ENCODE measurements at places on chromosomes 2 and 18. TPM values are rescaled to one million over a fixed set of nuclear protein-coding genes. Genes with fewer than 3 reads are reported as not detected.
A peak's percentile ranks its signal among the peaks of the same experiment; 100 is the strongest.

DNA sequence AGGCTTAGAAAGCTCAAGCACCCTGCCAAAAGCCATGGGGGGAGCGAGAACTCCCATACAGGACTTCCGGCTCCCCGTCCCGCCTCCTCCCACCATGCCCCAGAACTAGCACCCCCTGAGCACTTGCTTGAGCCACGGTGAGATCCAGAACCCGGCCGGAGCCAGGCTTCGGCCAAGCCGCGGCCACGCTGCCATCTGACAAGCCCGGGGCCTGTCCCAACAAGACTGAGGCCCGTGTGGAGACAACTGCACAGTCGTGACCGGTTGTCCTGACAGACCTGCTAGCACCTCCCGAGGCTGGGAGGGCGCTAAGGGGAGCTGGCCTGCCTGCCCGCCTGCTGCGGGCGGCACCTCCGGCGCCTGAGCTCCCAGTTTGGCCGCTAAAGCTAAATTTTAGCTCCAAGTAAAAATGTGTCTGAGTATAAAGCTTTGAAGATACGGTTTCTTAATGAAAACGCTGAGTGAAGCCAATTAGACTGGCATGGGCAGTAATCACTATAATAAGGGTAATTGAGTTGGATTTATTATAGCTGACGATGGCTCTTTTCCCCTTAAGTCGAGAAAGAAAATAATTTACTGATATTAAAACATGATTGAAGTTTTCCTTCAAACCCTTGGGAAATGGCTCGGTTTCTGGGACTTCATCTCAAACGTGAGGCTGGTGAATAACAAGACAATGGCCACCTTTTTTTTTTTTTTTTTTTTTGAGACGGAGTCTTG, 78.3 kb upstream of the ODC1 start:
- no peaks in the 10 kb centered on the region for H3K36me3 ChIP-seq
- no peaks in the 10 kb centered on the region for H3K4me1 ChIP-seq
- H3K27me3 ChIP-seq, result no peaks in the 10 kb centered on the region
- no peak overlapping the region for H3K4me3 ChIP-seq

DNA sequence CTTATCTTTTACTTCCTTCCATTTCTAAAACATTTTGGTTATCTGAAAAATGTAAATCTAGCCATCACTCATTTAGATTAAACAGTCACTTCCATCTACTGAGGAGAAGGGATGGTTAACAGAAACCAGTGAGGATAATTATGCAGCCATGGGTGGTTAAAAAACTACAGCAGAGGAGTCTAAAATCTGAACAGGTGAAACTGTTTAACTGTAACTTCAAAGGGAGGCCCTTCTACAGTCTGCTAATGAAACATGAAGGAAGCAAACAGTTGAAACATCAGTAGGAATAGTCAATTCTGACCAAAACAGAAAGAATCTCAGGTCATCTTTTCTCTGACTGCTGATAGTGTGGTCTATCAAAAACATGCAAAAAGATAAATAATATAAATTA, 71.0 kb downstream of the DTNB start:
- no peaks in the 10 kb centered on the region for H3K36me3 ChIP-seq
- H3K4me1 ChIP-seq, result no peaks in the 10 kb centered on the region
- no peaks in the 10 kb centered on the region for H3K27me3 ChIP-seq
- H3K27ac ChIP-seq, result no peak overlapping the region
- no peak overlapping the region for H3K4me3 ChIP-seq

DNA sequence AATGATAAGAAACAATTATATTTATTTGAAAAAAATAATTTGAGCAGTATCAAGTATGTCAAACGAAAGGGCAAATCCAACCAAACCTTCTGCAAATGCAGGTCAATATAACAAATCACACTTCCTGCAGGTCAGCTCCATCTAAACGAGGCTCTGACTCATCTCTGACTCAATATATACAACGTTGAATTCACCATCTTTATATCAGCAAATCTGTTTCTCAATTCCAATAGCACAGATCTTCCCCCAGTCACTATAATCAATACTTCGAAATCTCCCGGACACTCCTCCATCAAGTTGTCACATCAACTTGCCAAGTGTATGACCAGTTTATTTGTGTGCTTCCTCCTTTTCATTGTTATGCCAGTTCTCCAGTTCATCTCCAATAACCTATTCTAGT, 388.9 kb downstream of the ZEB2 start:
- no peaks in the 10 kb centered on the region for H3K27me3 ChIP-seq
- peaks cover 5% of the 10 kb centered on the region for H3K4me1 ChIP-seq
- H3K36me3 ChIP-seq, result no peaks in the 10 kb centered on the region
- H3K27ac ChIP-seq, result no peak overlapping the region
- no peak for DNase-seq
- no peak overlapping the region for H3K4me3 ChIP-seq

GRCh38 chr2:47321411-47322031, 81.4 kb upstream of the MSH2 start:
- no peak for DNase-seq
- no peak overlapping the region for H3K27ac ChIP-seq
- no peaks in the 10 kb centered on the region for H3K27me3 ChIP-seq
- H3K4me3 ChIP-seq, result no peak overlapping the region

DNA sequence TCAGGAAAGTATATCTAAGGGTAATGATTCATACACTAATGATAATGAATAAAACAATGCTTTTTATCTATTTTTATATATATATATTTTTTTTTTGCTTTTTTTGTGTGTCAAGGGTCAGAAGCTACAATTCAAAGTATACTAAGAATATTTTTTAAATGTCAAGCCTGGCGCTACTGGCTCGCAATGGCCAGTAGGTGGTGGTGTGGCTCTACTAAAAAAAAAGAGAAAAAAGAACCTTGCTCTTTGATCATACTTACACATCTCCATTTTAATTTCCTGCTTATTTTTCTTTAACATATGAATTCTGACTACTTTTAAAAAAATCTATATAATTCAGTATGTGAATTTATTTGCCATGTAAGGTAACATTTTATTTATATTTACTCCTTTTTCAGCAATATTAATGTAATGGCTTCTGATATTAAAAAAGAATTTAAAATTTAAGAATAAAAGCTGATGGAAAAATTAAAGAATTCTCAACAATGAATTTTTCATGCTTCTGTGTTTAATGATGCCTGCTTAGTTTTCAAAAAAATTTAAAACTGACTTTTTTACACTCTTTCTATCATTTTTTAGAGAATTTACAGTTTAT, 232.9 kb downstream of the GULP1 start:
- H3K36me3 ChIP-seq, result peaks cover 11% of the 10 kb centered on the region
- DNase-seq, result no peak
- no peak overlapping the region for H3K4me3 ChIP-seq
- no peaks in the 10 kb centered on the region for H3K27me3 ChIP-seq

- no peak overlapping the region for H3K4me3 ChIP-seq
- no peak overlapping the region for H3K27ac ChIP-seq
- no peaks in the 10 kb centered on the region for H3K4me1 ChIP-seq
- no peaks in the 10 kb centered on the region for H3K27me3 ChIP-seq
- H3K36me3 ChIP-seq, result no peaks in the 10 kb centered on the region
Observed at GRCh38 chr2:228352048-228352447, 170.6 kb upstream of the SPHKAP start.

- H3K4me3 ChIP-seq, result no peak overlapping the region
- DNase-seq, result peak; percentile 44
- no peaks in the 10 kb centered on the region for H3K4me1 ChIP-seq
- no peaks in the 10 kb centered on the region for H3K27me3 ChIP-seq
- H3K36me3 ChIP-seq, result no peaks in the 10 kb centered on the region
Observed at GRCh38 chr2:165015052-165015642, 59.8 kb upstream of the SLC38A11 start.

The LYPD6B gene
- total RNA-seq, result 35.7 TPM

The OXER1 gene
- total RNA-seq, result not detected

DNA sequence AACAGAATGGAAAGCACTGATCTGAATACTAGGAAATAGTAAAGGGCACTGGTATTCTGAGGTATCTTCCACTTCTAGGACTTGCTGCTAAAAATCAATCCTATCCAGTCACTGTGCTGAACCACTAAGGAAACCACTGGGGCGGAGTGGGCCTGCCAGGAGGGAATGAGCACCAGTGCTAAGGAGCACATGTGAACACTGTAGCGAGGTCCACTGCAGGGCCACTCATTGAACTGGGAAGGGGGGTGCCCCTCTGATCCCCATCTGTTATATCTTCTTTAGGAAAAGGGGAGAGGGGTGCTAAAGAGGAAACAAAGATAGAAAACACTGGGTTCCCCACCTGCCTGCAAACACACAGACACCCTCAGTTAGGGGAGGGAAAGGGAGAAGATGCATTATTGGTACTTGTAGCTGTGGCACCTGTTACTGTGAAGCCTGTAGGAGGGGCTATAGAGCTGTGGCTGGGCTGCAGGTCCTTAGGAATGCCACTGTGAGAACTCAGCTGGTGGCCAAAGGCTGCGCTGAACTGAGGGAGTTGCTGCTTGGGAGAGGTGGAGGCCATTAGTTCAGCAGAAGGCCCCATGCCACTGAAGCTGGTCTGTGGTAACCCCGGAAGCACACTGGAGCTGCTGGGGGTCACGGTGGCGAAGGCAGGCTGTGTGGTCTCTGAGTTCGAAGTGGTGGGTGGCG, 81.8 kb downstream of the INO80D start:
- no peak for DNase-seq
- no peaks in the 10 kb centered on the region for H3K4me1 ChIP-seq
- no peaks in the 10 kb centered on the region for H3K27me3 ChIP-seq
- H3K27ac ChIP-seq, result no peak overlapping the region
- H3K36me3 ChIP-seq, result peaks cover 37% of the 10 kb centered on the region

The COL6A3 gene
- 160 TPM for total RNA-seq

GRCh38 chr18:58723810-58724602, 52.7 kb downstream of the MALT1 start:
- 0 out of 2 replicates have a peak, but pooled peaks cover 3% of the 10 kb centered on the region for H3K36me3 ChIP-seq
- no peaks in the 10 kb centered on the region for H3K27me3 ChIP-seq
- peaks cover 22% of the 10 kb centered on the region for H3K4me1 ChIP-seq
- DNase-seq, result no peak
- no peak overlapping the region for H3K27ac ChIP-seq

DNA sequence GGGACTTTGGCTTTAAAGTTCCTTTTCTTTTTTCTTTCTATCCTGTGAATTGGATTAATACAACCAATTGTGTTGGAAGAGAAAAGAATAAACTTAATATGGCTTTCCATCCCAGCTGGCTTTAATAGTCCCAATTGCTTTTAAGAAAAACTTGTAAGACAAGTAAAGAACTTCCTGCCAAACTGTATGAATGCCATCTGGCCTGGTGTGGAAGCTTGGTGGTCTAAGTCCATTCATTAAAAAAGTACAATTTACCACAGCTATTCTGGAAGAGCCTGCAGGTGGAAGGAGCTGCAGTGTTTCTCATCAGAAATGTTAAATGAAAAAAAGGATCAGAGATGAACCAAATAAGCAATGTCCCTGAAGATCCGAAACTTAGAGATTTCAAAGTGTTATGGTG, 103.9 kb downstream of the KLHL14 start:
- DNase-seq, result no peak
- H3K4me1 ChIP-seq, result no peaks in the 10 kb centered on the region
- no peaks in the 10 kb centered on the region for H3K36me3 ChIP-seq

DNA sequence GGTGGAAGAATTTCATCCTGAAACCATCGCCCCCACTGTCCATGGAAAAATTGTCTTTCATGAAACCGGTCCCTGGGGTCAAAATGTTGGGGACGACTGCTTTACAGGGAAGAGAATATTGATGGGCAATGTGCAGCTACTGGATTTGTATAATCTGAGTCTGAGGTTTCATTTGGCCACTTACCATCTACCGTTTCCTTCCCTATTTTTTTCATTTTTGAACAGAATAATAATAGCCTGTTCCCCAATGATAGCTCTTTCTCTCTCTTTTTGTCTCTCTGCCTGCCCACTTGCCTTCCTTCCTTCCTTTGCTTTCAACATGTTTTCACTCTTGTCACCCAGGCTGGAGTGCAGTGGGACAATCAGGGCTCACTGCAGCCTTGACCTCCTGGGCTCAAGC, 78.3 kb upstream of the TLK1 start:
- no peak for DNase-seq
- H3K36me3 ChIP-seq, result no peaks in the 10 kb centered on the region
- H3K4me3 ChIP-seq, result no peak overlapping the region
- H3K27ac ChIP-seq, result no peak overlapping the region
- H3K4me1 ChIP-seq, result no peaks in the 10 kb centered on the region

Data from SJSA1 (cell line).